ENCODE measurements at places on chromosomes 12 and 14.

DNA sequence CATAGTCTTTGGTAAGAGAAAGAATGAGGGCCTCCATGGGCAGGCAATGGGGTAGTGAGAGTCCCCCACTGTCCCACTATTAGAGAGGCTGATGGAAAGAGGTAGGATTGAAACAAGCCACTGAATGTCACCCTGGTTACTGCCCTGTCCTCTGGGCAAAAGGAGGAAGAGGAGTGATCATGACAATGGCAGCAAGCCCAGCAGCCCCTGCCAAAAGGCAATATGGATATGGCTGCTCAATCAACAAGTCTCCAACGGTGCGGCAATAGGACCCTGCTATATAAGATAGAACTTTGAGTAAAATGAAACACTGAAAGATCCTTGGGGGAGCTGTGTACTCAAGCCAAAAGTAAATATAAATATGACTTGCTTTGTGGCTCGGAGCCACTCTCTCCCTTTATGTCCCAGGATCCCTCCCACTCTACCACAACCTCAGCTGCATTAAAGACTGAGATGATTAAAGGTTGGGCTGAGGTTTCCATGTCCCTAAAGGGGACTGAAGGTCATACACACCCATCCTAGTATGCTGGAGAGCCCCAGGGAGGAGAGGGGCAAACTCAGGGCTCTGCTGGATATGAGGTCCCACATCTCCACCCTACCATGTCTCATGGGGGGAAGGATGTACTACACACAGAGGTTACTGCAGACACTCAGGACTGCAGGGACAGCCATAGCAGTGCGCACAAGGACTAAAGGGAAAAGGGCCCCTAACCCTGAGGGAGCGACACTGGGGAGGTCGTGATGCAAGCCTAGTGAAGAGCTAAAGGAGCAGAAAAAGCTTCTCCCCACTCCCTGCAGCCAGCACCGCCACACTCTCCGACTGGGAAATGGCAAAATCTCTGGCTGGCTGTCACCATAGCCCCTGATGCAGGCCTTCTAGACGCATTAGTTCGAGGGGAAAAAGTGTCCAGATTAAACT lies 5.9 kb downstream of the POMT2 start:
- DNase-seq: no peak

DNA sequence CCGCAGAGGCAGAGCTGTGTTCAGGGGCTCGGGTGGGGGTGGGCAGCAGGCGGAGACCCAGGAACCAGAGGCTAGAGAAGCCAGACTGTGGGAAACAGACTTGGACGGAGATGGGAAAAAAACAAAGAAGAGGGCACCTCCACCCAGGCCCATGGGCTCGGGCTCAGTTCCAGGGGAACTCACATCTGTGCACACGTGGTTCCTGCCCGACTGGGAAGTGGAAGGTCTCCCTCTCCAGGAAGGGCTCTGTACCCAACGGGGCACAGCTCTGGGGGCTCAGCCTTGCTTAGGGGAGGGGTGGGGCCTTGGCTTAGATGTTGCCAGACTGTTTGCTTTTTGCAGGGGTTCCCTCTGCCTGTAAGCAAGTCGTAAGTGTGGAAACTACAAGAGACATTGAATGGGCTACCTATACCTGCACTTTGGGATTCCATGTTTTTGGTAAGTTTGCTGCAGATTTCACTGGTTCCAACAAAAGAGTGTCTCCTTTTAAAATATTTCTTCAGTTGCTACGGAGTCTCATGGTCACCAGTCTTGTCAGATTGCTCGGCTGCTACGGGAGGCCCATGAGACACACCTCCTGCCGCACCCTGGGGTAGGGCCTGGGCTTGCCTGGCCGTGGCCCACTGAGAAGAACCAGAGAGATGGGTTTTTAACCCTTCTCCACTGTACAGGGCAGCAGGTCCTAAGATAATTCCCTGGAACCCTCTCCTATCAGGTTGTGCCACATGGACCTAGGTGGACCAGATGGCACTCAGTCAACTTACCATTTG lies 127.6 kb upstream of the EVL start:
- DNase-seq: no peak

- DNase-seq: no peak
These were observed 3.1 kb upstream of the KIF26A start for GRCh38 chr14:104135121-104135903.

DNA sequence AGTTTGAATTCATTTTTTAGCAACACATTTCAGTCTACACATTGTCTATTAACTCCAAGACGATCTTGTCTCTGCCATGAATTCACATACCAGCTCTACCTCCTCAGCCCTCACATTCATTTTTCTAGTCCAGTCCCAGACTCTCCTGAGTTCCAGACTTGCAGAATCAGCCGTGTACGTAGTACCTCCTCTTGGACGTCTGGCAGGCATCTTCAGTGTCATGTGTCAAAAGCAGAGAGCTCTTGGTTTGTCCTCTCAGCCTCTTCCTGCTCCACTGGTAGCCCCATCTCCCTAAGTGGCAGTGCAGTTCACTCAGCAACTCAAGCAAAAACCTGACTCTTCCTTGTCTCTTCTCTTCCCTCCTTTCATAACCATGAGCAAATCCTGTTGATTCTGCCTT lies 14.5 kb upstream of the TCTN2 start:
- no peak for DNase-seq

- no peak for DNase-seq
These were observed 32.9 kb downstream of the C14orf132 start for GRCh38 chr14:96072076-96072475.

DNA sequence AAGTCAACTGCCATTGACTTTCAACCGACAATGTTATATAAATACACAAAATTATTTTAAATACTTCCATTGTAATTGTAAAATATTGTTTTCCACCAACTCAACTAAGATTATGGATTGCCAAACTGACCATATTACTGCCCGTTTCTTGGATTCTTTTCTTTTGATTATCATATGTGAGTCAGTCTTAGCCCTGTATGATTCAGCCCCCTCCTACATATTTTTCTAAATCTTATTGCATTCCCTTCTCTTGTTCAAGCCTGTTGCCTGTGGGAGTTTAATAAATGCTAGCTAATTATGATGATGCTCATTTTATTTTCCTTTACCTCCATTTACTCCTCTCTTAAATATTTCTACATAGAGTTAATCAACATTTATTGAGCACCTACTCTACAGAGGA lies 6.8 kb downstream of the RASSF9 start:
- DNase-seq: no peak

DNA sequence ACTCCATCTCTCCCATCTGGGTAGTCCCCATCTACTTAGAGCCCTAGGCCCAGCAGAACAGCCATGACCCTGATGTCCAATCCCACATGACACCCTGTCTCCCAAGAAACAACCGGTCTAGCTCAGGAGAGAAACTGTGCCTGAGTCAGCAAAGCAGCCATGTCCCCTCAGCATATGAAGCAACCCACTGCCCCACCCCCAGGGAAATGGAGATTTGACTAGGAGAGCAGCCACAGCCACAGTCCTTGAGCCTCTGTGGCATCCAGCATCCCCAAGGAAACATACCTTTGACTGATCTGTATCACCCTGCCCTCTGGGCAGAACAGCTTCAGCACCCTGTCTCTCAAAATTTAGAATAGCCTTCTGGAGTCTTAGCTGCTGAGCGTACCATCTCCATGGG lies 641.9 kb upstream of the FBXO33 start:
- DNase-seq: no peak

DNA sequence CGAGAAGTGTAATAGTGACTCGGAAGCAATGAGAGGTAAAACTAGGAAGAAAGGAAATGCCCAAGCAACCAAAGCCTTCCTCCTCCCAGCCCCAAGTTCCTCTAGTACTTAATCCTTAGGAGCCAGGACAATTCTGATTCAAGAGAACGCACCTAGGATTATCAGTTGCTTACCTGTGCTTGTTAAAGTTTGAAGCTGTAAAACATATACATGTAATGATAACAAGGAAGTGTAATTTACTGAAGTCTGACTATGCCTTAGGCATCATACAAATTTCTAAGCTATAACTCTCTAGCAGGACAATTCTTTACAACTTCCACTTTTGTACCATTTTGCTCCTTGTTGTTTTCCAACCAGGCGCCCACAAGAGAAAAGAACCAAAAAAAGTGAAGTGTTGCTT lies 92.8 kb upstream of the OSBPL8 start:
- DNase-seq: no peak

GRCh38 chr12:25852792-25853191 lies 105.7 kb upstream of the RASSF8 start:
- no peak for DNase-seq

GRCh38 chr14:72545411-72546311 lies 348.2 kb downstream of the DPF3 start:
- no peak for DNase-seq

GRCh38 chr12:96350982-96351381 lies 49.3 kb downstream of the CDK17 start:
- no peak for DNase-seq

DNA sequence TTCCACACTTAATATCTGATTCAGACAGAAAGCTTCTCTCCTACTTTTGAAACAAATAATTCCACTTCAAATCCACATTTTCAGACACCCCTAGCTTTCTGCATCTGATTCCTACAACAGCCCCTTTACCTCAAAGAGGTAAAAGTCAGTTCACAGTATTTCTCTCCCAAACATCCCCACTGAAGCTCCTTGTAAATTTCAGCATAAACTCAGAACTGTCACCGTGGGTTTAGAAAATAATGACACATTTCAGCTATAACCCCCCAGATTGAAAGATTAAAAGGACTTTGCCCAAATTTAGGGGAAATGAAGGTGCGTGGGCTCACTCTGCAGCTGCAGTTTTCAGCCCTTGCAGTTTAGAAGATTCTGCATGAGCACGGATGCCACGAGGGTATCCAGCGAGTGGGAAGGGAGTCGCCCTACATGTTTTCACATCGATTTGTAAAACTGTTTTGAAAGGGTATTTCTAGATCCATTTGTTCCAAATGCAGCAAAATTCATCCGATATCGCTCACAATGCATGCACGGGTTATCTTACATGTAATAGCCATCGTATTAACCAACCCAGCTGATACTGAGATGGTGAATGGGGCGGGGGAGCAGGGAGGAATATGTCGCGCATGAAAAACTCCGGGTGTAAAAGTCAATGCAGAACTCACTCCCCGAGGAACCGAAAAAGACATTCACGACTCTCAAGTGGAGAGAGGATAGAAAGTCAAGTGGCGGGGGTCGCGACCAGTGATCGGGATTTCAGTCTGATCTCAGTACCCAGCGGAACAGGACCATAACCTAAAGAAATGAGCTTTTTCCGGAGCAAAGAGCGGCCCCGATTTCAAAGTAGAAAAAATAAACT lies 5.0 kb upstream of the CCND2 start:
- no peak for DNase-seq

GRCh38 chr12:57340104-57340503 lies 89.1 kb upstream of the STAC3 start:
- DNase-seq: no peak

DNA sequence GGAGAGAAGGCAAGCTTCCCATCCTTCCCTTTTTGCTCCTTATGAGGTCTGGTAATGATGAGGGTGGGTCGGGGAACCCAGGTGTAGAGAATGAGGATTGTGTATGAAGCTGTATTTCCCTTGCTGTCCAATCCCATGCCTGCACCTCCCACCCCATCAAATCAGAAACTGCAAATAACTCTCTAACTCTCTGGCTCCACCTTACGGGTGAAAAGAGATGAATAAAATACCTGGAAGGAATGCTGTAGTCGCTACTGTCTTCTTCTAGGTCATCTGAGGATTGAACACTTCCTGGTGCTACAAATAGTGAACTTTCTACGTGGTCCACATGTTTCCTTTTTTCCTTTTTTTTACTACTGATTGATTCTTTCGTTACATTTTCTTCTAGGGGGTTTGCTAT lies 38.9 kb upstream of the DICER1 start:
- DNase-seq: no peak

DNA sequence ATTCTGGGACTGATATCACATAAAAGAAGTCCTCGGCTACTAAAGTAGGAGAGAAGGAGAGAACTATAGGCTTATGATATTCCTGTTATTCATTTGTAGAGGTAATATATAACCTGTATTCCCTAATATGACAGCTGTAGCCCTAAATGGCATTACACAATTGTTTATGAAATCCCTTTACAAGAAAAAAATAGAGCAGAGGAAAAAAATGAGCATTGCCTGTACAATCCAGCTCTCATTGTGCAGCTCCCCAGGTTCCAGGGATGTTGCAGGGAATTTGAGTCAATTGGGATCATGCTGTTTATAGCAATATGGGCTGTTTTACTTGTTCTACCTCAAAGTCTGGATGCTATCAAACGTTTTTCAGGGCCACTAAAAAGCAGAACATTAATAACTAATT lies 173.1 kb downstream of the APAF1 start:
- no peak for DNase-seq

DNA sequence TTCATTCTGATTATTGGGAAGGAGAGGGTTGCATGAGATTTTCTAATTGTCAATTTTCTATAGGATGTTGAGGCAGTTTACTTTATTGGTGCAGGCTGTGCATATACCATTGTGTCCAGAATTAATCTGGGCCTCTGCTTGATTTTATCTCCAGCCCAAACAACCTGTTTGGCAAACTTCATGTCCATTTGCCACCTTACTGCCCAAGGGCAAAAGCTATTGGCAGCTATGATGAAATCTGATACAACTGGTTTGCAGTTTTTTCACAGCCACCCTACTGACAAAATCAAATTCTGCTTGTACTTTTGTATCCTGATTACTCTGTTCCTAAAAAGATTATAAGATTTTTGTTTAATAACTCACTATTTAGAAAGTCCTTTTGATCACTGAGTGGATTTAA lies 789.2 kb upstream of the FBXO33 start:
- DNase-seq: no peak

- DNase-seq: no peak
These were observed 813 bp downstream of the TWF1 start for GRCh38 chr12:43805149-43805859.

GRCh38 chr12:120229071-120229486 lies 28.2 kb upstream of the RPLP0 start:
- no peak for DNase-seq

GRCh38 chr14:72488514-72488913 lies 405.4 kb downstream of the DPF3 start:
- DNase-seq: no peak

GRCh38 chr12:53791735-53792326 lies 40.1 kb upstream of the CISTR start:
- no peak for DNase-seq
